ENCODE measurements at places on chromosomes 5 and 9. TPM values are rescaled to one million over a fixed set of nuclear protein-coding genes. Genes with fewer than 3 reads are reported as not detected.
A peak's percentile ranks its signal among the peaks of the same experiment; 100 is the strongest.

The OBP2B gene
- not detected for total RNA-seq

The FGF10 gene
- total RNA-seq: not detected

- DNase-seq: no peak
Observed at GRCh38 chr5:143653766-143654282, 158.1 kb upstream of the HMHB1 start.

The CHSY3 gene
- not detected for total RNA-seq

DNA sequence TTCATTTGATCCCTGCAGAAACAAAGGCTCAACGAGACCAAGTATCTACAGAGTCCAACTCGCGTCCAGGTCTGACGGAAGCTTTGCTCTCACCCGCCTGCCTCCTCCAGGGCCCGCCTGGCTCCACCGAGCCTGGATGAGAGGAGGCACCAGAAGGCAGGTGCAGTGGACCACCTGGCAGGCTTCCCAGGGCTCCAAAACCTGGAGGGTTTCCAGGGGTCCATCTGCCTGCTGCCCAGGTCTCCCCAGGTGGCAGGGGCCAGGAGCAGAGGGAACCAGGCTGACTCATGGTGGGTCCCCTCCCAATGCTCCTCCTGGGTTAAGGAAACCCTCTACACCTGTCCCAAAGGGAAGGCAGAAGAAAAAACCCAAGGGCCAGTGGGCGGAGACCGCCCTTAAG lies 59.5 kb downstream of the VAV2 start:
- no peak for DNase-seq

GRCh38 chr5:153224651-153225050 lies 265.8 kb upstream of the GRIA1 start:
- no peak for DNase-seq

The SPATA24 gene
- 7.7 TPM for total RNA-seq

The ARSB gene
- 10.8 TPM for total RNA-seq

DNA sequence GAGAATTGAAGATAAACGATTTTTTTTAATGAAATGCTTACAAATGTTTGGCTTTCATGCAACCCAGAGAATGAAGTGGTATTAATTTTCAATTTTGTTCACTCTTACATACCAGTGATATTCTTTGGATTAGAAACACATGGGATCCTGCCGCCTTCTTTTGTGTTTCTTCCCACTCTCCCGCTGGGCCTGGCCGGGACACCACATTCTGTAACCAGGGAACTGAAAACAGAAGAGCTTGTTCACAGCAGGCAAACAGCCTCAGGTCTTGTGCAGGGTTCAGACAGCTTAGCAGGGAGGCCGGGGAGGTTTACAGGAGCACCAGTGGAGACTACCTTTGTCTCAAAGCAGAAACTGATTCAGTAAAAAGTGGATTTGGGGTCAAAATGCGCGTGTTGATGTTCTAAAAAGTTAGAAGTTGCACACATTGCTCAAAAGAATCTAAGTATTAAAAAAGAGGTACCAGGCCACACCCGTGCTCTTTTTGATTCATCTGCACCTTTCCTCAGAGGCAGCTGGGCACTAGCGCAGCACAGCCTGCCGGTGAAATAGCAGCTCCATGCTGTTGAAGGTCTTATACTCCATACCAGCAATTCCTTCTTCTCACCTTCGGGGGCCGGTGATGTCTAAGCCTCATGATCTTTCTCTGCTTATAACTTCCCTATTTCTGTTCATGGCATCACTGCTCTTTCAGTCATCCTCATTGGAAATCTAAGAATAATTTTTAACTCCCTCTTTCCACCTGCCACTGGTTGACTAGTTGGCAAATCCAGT lies 67.1 kb downstream of the GRAMD2B start:
- DNase-seq: no peak

- DNase-seq: no peak
Observed at GRCh38 chr5:89041976-89042375, 159.0 kb upstream of the MEF2C start.

- no peak for DNase-seq
Observed at GRCh38 chr9:122229485-122229837, 704 bp upstream of the LHX6 start.

GRCh38 chr5:78627766-78628165 lies 20.8 kb downstream of the LHFPL2 start:
- no peak for DNase-seq

- DNase-seq: no peak
Observed at GRCh38 chr5:126219616-126220015, 203.6 kb upstream of the GRAMD2B start.

GRCh38 chr5:177027665-177028064 lies 5.2 kb downstream of the ZNF346 start:
- no peak for DNase-seq

DNA sequence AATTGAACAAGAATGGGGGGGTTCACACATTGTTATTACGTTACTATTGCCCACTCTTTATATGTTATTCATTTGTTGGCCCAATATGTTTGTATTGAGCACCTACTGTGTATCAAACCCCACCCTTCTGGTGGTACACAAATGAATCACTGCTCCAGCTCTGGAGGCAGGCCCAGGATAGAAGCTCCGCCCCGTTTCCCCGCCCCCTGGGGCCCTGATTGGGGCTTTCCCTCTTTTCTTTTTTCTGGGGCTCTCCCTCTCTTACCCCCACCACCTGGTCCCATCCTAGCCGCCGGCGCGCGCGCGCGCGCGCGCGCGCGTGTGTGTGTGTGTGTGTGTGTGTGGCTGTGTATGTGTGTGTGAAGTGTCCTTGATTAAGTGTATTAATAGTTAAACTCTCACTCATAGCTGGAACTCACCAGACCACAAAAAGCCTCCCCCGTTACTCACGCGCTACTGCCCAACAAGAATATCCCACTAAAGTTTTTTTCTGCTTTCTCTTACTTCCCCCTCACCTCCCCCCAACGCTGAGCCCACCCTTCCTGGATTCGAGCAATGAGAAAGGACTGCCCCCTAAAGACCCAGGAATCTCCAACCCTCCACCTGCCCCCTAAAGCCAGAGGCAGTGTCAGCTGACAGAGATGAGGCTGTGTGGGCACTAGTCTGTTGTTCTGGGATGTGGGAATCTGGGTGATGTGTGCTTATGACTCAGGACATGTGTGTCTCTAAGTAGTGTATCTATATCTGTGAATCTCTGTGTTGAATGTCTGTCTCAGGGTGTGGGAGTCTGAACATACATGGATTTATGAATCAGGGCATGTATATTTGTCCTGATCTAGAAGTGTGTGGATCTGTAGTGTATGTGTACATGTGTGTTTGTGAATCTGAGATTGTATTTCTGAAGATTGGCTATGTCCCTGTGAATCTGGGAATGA lies 4.0 kb downstream of the CXXC5 start:
- peak; percentile 69 for DNase-seq

The PCDHA7 gene
- total RNA-seq: not detected

DNA sequence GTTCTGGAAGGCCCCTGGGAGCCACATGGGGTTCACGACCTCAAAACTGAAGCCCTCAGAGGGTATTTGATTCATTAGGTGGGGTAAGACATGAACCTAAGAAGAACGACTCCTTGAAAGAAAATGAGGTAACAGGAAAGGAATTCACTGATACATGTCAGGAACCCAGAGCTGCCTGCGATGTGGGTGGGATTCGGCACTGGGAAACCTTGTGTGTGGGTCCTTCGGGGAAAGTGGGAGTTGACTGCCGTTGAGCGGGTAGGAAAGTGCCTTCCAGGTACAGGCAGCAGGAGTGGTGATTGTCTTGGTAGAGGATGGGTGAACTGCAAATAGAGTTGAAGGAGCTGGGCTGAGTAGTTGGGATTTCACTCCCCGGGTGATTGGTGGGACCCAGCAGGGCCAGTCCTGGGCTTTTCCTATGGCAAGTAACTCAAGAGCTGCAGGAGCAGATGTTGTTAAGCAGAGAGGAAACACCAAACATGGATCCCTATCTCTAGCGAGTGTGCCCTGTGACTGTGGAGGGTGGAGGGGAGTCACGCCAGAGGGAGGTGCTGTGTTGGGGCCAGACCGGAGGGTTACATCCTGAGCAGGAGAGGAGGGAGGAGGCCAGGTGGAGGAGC lies 30.8 kb downstream of the ANKRD33B start:
- DNase-seq: no peak

GRCh38 chr9:114929201-114929600 lies 1.2 kb downstream of the TNFSF8 start:
- peak; percentile 76 for DNase-seq
